ENCODE measurements at places on chromosomes 5 and 9. TPM values are rescaled to one million over a fixed set of nuclear protein-coding genes. Genes with fewer than 3 reads are reported as not detected.

Gene SPARC
- 1,916 TPM for total RNA-seq

Gene PTPRD
- total RNA-seq: 4.0 TPM

Gene ITGA2
- 113 TPM for total RNA-seq

Gene LCN10
- total RNA-seq: not detected

Gene SFXN1
- 87.2 TPM for total RNA-seq

Gene NRARP
- total RNA-seq: 0.25 TPM

Gene ADAMTS13
- total RNA-seq: 1.8 TPM

Gene DOCK8
- under 0.01 TPM for total RNA-seq

Gene FCN1
- total RNA-seq: not detected

Gene FOXD4L5
- total RNA-seq: 0.06 TPM

Gene CCL21
- not detected for total RNA-seq

Gene ANKRD34B
- not detected for total RNA-seq

Gene DNAI1
- total RNA-seq: not detected

Gene MYOT
- not detected for total RNA-seq

Gene DIMT1
- 23.7 TPM for total RNA-seq

Gene GRXCR2
- not detected for total RNA-seq

Gene OBP2B
- not detected for total RNA-seq

Gene DCAF12
- total RNA-seq: 9.6 TPM

Gene TAS2R1
- total RNA-seq: not detected

Gene SPATA31A3
- not detected for total RNA-seq

Gene SYK
- total RNA-seq: not detected

Gene OR1Q1
- 0.26 TPM for total RNA-seq

Gene PLPP7
- total RNA-seq: 15.0 TPM

Gene MLANA
- not detected for total RNA-seq

Gene SNCB
- 0.12 TPM for total RNA-seq

Gene NUDT12
- total RNA-seq: 14.1 TPM

Gene ZNF474
- total RNA-seq: 0.12 TPM

Gene MARCOL
- total RNA-seq: not detected

Gene IL5
- not detected for total RNA-seq

Gene CARD6
- 20.9 TPM for total RNA-seq

Gene ZCCHC10
- 12.0 TPM for total RNA-seq

Gene TBC1D2
- 9.0 TPM for total RNA-seq

Gene HEMGN
- total RNA-seq: not detected

Gene FOXD4L6
- not detected for total RNA-seq

Gene PCDHB15
- 0.56 TPM for total RNA-seq

Gene GPX8
- 91.9 TPM for total RNA-seq

Gene DRD1
- 0.53 TPM for total RNA-seq

Gene DPM2
- total RNA-seq: 11.1 TPM

Gene FOXI1
- total RNA-seq: not detected

Gene CMBL
- 5.8 TPM for total RNA-seq

Gene EIF4E1B
- not detected for total RNA-seq

Gene INVS
- 30.7 TPM for total RNA-seq
